Activated CD8-positive, alpha-beta memory T cell treated with anti-CD3 and anti-CD28 coated beads, Interleukin-2, amount 50 U/mL, for 4 hours (primary cell): ENCODE measurements at places on chromosomes 1 and 21.

GRCh38 chr1:109298666-109299557 lies 7.9 kb downstream of the MYBPHL start:
- DNase-seq: no peak

GRCh38 chr1:111236379-111236778 lies 8.9 kb downstream of the CHI3L2 start:
- DNase-seq: no peak

DNA sequence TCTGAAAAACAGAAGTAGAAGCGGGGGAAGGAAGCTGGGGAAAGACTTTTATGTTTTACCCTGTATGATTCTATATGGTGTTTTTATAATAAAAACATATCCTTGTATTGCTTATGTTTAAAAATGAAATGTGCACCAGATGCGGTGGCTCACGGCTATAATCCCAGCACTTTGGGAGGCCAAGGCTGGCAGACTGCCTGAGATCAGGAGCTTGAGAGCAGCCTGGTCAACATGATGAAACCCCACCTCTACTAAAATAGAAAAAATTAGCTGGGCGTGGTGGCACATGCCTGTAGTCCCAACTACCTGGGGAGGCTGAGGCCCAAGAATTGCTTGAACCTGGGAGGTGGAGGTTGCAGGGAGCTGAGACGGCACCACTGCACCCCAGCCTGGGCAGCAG lies 155.4 kb downstream of the SMYD3 start:
- DNase-seq: no peak

DNA sequence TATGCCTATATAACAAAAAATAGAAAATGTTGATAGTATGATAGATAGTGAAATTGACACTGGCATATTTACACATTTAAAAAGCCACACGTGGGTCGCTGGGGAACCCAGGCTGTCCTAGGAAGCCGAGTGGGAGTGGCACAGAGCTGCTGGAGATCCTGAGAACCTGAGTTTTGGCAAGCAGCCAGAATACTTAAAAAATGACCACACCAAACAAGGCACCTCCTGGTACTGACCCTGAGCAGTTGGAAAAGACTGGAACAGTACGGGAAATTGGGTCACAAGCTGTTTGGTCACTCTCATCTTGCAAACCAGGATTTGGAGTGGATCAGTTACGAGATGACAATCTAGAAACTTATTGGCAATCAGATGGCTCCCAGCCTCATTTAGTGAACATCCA lies 111.5 kb downstream of the ZFYVE9 start:
- no peak for DNase-seq

DNA sequence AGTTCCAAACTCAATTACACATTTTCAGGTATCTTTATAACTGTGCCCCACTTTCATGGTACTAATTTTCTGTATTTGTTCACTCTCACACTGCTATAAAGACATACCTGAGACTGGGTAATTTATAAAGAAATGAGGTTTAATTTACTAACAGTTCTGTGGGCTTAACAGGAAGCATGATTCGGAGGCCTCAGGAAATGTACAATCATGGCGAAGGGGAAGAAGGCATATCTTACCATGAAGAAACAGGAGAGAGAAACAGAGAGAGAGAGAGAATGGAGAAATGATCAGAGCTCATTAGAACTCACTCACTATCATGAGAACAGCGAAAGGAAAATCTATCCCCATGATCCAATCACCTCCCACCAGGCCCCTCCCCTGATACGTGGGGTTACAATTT lies 874.1 kb upstream of the B3GALT2 start:
- no peak for DNase-seq

GRCh38 chr1:50421768-50422674 lies 1.2 kb downstream of the DMRTA2 start:
- DNase-seq: no peak

- no peak for DNase-seq
Measured at GRCh38 chr21:36030581-36031189, 29.6 kb downstream of the SETD4 start.

GRCh38 chr1:182699393-182700350 lies 15.3 kb upstream of the RGS8 start:
- no peak for DNase-seq

GRCh38 chr1:39266269-39266668 lies 61.8 kb downstream of the MACF1 start:
- no peak for DNase-seq

DNA sequence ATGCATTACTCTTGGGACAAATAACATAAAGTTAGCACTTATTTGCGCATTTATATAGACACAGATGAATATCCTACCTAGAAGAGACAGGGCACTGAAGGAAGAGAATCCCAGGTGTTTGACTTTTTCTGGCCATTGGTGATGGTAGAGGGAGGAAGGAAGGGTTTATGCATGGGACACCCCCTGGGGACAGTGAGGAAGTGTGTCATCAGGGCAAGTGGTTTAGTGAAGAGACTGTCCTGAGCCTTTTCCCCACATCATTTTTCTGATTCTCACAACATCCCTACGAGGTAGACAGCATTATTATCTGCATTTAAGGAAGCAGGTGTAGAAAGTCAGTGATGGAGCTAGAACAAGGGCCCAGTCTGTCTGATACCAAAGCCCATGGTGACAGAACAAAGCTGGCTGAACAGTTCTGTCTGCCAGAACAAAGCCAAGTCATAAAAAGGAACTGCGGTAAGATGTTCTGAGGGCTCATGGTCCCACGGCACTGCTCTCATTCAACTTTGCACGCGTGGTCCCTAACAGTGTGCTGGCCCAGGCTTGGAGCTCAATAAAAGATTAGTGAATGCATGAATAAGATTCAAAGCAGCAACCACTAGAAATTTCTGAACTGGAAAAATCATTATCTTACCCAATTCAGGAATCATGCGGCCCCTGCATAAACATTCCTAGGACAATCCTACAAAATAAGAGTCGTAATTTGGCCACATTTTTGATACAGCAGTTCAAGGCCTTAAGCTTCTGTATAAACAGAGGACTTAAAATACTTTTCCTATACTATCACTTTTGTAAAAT lies 12.2 kb upstream of the CDC42BPA start:
- no peak for DNase-seq

DNA sequence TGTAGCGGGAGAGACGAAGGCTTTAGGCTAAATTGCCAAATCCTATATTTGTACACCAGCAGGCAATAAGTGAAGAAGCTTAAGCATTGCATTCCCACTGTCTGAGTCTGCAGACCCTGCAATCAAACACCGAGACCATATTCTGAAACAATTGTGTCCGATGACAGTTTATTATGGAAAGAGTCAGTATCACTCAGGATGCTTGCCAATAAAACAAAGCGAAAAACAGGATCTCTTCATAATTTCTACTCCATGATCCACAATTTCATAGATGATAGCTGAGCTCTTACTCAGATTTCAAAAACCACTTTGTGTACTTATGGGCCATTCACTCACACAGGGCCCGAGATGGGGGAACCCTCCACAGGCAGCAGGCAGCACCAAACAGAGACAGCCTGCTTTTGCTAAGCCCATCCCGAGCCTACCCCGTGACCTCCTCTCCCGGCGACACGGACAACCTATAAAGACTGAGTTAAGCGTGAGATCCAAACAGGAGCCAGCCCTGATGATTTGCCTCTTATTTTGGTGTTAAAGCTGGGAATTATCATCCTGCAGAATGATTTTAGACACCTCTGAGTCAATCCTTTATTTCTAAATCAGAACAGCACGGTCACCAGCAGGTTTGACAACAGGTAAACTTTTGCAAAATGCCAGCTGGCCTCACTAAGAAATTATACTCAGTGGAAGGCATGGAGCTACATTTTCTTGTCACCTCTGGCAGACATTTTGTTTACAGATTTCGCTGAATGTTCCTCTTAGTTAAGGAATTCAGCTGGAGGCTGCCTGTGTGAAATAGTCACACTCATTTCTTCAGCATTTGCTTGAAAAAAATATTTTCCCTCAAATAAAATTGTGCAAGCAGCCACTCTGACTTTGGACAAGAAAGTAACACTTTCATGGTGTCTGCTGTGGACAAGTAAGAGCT lies 212.4 kb downstream of the GPATCH2 start:
- no peak for DNase-seq

DNA sequence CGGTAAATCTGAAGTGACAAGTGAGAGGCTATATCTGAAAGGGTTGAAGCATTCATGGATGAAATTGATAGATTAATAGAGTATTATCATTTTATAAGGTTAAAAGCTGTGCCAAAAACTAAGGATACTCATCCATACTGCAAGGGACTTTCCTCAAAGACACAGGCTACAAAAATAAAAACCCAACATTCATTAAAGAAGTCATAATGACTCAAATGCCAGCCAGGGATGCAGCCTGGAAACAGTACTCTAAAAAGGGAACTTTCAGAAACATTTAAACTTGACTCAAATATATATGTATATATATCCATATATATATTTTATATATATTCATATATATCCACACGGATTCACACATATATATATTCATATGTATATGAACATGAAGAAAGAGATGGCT lies 1.1 kb upstream of the TIAM1 start:
- DNase-seq: no peak

DNA sequence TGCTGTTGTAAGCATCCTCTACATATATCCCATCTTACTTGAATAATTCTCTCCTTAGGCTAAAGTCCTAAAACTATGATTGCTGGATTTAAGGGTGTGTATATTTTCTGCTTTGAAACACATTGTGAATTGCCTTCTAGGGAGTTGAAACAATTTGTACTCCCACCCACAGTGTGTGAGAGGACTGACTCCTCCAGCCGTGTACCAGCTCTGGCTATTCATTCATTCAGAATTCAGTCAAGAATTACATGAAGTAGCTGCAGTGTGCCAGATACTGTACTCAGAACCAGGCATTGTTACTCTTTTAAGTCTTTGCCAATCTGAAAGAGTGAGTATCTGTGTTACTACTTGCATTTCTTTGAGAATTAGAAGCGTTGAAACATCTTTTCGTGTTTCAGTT lies 135.0 kb downstream of the DHRS3 start:
- DNase-seq: no peak

- peak; percentile 59 for DNase-seq
Measured at GRCh38 chr1:175338387-175339135, 146.0 kb upstream of the KIAA0040 start.

DNA sequence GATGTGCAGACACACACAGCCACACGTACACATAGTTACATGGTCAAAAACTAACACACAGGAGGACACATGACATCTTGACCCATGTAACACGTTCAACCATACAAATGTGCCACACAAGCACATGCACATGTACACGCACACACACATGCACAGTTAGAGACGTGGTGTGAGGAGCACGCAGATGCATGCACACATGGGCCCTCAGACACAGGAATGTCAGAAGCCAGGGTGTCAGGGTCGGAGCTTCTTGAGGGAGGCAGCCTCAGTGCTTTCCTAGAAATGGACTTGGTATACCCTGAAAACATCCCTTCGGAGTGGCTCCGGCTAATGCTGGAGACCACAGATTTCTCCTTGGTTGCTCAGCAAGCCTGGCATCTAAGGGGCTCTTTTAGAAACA lies 114.3 kb downstream of the DMRTB1 start:
- DNase-seq: peak; percentile 1

GRCh38 chr1:38045401-38046332 lies 926 bp downstream of the POU3F1 start:
- DNase-seq: no peak
